Activated CD4-positive, alpha-beta memory T cell treated with anti-CD3 and anti-CD28 coated beads, Interleukin-2, amount 10 ng/mL, durations not matched to agents 7 days and 5 days (primary cell): ENCODE measurements at places on chromosomes 2 and 18. TPM values are rescaled to one million over a fixed set of nuclear protein-coding genes. Genes with fewer than 3 reads are reported as not detected.

DNA sequence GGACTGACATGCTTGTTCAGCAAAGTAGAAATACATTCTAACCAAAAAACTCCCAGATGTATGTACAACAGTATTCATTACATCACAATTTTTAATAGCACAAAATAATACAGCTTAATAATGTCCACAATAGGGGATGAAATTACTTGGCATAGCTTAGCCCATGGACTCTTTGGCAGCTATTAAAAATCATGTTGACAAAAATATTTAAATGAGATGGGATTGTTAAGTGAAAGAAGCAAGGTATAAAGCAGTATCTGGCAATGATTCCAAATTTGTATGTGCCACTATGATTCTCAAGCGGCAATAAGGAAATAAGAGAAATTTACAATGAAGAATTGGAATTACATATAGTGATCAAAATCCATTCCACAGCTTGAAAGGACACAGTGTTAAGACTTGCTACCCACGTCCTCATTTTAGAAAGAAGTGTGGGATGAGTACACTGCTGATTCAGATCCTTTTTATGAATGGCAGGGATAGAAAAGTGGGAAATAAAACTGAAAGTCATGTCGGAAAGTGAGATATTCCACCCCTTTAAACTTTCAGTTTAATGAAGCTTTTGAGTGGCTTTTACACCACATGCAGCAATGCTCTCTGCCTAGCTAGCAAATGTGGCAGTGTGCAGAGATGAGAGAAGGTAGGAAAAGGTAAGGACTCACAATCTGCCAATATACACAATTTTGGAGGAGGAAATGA is 2.4 kb downstream of the GAREM1 start:
- DNase-seq, result no peak
- H3K4me1 ChIP-seq, result peaks cover 26% of the 10 kb centered on the region
- H3K4me3 ChIP-seq, result no peak overlapping the region
- peaks cover 67% of the 10 kb centered on the region for H3K27me3 ChIP-seq
- H3K36me3 ChIP-seq, result no peaks in the 10 kb centered on the region

RTP5 gene
- 0.13 TPM for total RNA-seq

DNA sequence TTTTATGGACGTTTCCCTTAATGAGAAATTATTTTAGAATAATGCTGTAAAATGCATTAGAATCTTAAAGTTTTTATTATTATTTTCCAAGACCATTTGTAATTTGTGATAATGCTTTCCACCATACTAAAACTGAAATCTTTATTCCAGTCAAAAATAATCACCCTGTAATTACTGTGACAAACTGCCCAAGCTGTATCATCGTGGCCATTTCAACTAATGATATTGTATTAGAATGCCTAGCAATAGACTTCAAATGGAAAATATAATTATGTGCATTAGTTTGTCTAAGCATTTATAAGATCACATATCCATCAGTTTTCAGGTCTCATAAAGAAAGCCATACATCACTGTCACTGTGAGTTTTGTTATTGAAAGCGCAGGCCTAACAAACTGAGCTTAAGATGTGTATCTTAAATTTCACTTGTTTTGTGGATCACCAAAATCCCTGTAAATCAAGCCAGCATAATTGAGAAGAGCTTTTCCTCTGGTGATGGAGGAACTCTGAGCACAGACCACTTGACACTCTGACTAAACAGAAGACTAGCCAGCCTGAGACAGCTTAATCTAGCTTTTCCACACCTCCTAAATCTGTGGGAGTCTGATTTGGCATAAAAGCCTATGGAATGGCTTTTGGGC is 1312.2 kb upstream of the ACVR2A start:
- no peak for DNase-seq
- H3K27ac ChIP-seq, result no peak overlapping the region
- H3K4me1 ChIP-seq, result no peaks in the 10 kb centered on the region

DNA sequence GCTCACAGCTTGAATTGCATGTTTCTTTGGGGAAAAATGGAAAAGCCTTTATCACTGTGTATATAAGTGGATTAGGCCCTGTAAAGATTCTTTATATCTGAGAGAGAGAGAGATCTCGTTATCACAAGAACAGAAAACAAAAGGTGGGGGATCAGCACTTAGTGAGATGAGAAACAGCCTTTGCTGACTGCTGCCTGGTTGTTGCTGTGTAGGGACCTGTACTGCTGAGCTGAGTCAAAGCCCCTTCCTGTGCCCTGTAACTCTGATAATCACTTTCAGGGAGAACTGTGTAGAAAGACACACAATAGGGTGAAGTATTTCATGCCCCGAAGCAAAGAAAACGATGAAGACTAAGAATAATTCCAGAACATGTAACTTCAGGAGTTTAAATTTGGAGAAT is 30.6 kb upstream of the FAM237A start:
- no peaks in the 10 kb centered on the region for H3K36me3 ChIP-seq
- H3K27me3 ChIP-seq, result no peaks in the 10 kb centered on the region
- no peak for DNase-seq
- peaks cover 2% of the 10 kb centered on the region for H3K4me1 ChIP-seq

REG3A gene
- total RNA-seq, result not detected

CRYBA2 gene
- total RNA-seq, result not detected

DNA sequence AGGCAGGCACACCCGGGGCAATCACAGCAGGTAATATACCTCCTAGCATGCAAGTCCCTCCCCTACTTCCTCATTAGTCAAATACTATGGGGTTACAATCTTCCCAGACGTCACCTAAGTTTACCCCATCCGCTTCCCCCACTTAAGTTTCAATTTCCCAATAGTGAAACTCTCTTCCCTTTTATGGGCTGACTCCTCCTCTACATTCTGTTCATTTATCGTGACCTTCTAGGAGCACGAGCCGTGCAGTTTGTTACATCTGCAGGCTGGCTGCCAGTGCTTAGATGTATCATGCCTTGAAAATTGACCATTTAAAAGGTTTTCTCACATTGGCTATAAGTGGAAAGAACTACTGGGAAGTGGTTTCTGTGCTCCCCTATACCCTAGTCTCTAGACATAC is 1357.8 kb upstream of the CRIM1 start:
- no peaks in the 10 kb centered on the region for H3K36me3 ChIP-seq
- H3K27me3 ChIP-seq, result no peaks in the 10 kb centered on the region
- no peak overlapping the region for H3K4me3 ChIP-seq
- H3K27ac ChIP-seq, result no peak overlapping the region
- H3K4me1 ChIP-seq, result no peaks in the 10 kb centered on the region
- no peak for DNase-seq

GRCh38 chr2:237184192-237184918 is 98.7 kb downstream of the COPS8 start:
- H3K4me3 ChIP-seq, result no peak overlapping the region
- DNase-seq, result no peak
- H3K4me1 ChIP-seq, result no peaks in the 10 kb centered on the region
- H3K27me3 ChIP-seq, result peaks cover 22% of the 10 kb centered on the region
- no peaks in the 10 kb centered on the region for H3K36me3 ChIP-seq
- no peak overlapping the region for H3K27ac ChIP-seq

GRCh38 chr2:208854717-208855116 is 448.1 kb downstream of the PTH2R start:
- no peaks in the 10 kb centered on the region for H3K36me3 ChIP-seq
- no peak for DNase-seq
- no peak overlapping the region for H3K27ac ChIP-seq
- no peaks in the 10 kb centered on the region for H3K27me3 ChIP-seq

DNA sequence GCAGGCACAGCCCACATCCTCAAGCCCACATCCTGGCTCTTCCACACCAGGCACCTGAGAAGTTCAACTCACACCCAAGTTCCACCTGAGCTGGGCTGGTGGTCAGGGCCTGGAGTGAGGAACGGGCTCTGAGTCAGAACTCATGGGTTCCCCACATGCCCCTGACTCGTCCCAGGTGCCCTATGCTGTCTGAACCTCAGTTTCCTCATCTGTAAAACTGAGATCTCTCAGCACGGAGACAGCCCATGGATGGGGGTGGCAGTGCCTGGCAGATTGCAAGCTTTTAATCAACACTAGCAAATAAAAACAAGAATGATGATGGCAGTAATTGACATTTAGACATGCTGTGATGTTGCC is 307.8 kb downstream of the NDUFA10 start:
- no peak overlapping the region for H3K4me3 ChIP-seq
- no peak for DNase-seq
- no peak overlapping the region for H3K27ac ChIP-seq
- no peaks in the 10 kb centered on the region for H3K4me1 ChIP-seq
- H3K36me3 ChIP-seq, result no peaks in the 10 kb centered on the region

GRCh38 chr2:238216651-238217184 is 13.2 kb upstream of the ILKAP start:
- no peak for DNase-seq
- H3K36me3 ChIP-seq, result no peaks in the 10 kb centered on the region
- no peak overlapping the region for H3K4me3 ChIP-seq
- H3K4me1 ChIP-seq, result no peaks in the 10 kb centered on the region
- peaks cover 30% of the 10 kb centered on the region for H3K27me3 ChIP-seq

SPP2 gene
- not detected for total RNA-seq
